NCI-H460 (cell line): ENCODE measurements at places on chromosomes 6 and 20. TPM values are rescaled to one million over a fixed set of nuclear protein-coding genes. Genes with fewer than 3 reads are reported as not detected.

DNA sequence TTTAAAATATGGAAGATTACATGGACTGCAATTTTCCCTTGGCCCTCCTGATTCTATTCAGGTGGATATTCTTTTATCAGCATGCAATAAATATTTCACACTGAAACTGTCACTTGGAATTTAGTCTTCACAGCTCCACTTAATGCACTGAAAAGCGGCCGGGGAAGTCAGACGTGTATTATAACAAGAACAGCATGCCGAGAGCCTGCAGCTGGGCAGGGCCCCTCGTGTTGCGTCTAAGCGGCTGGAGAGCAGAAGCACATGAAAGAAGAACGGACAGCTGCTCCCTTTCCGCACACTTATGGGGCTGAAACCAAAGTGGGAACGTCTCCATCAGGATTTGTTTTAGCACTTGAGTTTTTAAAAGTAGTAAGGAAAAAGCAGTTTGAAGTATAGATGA is 57.2 kb downstream of the LYRM4 start:
- no peak for DNase-seq

- no peak for DNase-seq
Observed at GRCh38 chr6:15461127-15461944, 201.5 kb downstream of the DTNBP1 start.

- DNase-seq: no peak
Observed at GRCh38 chr6:55866128-55866527, 9.3 kb downstream of the BMP5 start.

- DNase-seq: no peak
Observed at GRCh38 chr6:55937261-55937947, 62.0 kb upstream of the BMP5 start.

- DNase-seq: no peak
Observed at GRCh38 chr6:139356924-139357323, 17.5 kb downstream of the CITED2 start.

GRCh38 chr6:106185615-106186014 is 99.5 kb downstream of the PRDM1 start:
- no peak for DNase-seq

DNA sequence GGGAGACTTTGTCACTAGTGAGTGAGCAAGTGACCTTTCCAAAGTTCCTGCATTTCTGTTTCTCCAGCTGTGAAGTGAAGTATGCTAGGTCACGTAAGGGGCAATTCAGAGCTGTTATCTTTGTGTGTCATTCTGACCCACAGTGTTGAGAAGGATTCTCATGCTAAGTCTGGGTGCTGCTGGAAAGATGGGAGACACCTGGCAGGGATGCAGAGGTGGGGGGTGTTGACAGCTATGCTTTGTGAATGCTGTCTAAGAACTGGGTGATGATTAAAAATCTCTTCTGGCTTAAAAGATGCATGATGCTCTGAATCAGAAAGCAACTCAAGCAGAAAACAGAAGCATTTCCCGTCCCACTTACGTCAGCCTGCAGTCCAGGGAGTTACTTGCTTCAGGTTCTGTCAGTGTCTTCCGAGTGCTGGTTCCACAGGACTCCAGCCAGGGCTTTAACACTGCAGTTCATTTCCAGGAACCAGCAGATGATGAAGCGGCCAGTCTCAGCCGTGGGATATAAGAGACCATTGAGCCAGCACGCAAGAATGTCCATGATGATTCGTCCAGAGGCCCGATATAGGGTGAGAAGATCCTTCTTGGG is 30.9 kb upstream of the ASXL1 start:
- no peak for DNase-seq

- DNase-seq: no peak
Observed at GRCh38 chr20:16955462-16955861, 207.3 kb downstream of the OTOR start.

NKX2-2 gene
- total RNA-seq: not detected in 2 replicates

FAM209B gene
- not detected in 2 replicates for total RNA-seq
